Gastroesophageal sphincter (tissue), 4 donors: ENCODE measurements at places on chromosomes 16 and 17. TPM values are rescaled to one million over a fixed set of nuclear protein-coding genes. Genes with fewer than 3 reads are reported as not detected.

- no peak overlapping the region for H3K27ac ChIP-seq
- no peak overlapping the region for H3K4me3 ChIP-seq
- no peaks in the 10 kb centered on the region for H3K27me3 ChIP-seq
- no peaks in the 10 kb centered on the region for H3K4me1 ChIP-seq
- H3K36me3 ChIP-seq, result peaks cover 56% of the 10 kb centered on the region
These were observed 2.1 kb downstream of the CSNK2A2 start for GRCh38 chr16:58195771-58196170.

Gene TP53TG3
- not detected for total RNA-seq

DNA sequence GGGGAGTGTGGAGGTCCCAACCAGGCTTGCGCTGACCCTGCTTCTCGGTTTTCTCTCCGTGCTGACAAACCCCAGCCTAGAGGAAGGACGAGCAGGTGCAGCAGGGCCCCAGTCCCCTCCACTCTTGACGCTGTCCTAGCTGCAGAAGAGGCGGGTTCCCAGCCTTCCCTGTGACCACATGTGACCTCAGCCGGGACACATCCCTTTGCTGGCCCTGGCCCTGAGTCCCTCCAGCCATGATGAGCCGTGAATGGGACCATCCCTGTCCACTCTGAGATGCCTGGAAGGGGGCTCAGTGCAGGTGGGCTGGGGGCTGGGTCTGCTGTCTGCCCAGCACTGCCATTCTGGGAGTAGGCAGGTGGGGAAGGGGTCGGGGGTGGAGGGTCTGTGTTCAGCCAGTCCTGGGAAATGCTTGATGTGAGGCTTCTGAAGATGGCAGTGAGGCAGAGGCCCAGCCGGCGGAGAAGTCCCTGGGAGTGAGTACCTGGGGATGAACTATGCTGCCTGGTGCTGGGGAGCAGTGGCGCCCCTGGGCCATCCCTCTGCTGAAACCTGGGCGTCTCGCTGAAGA, 1.9 kb upstream of the TUBB3 start:
- no peaks in the 10 kb centered on the region for H3K36me3 ChIP-seq
- ATAC-seq, result no peak
- H3K27ac ChIP-seq, result peak overlapping the region; percentile 87
- H3K4me3 ChIP-seq, result no peak overlapping the region
- H3K4me1 ChIP-seq, result no peaks in the 10 kb centered on the region

Gene MILR1
- 10.1 TPM for total RNA-seq

GRCh38 chr17:38533866-38534497, 71.8 kb downstream of the SRCIN1 start:
- ATAC-seq, result no peak
- H3K27ac ChIP-seq, result no peak overlapping the region
- H3K4me1 ChIP-seq, result no peaks in the 10 kb centered on the region
- H3K4me3 ChIP-seq, result no peak overlapping the region
- peaks cover 87% of the 10 kb centered on the region for H3K27me3 ChIP-seq
- no peaks in the 10 kb centered on the region for H3K36me3 ChIP-seq

DNA sequence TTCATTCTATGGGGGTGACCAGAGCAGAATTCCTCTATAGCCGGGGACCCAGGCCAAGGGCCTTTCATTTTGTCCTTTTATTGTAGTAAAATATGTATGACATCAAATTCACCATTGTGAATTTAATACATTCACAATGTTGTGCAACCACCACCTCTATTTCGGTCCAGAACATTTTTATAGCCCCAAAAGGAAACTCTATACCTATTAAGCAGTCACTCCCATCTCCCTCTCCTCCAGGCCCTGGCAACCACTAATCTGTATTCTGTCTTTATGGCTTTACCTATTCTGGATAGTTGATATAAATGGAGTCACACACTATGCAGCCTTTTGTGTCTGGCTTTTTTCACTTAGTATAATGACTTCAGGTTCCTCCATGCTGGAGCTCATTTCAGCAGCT, 9.7 kb upstream of the TNS4 start:
- ATAC-seq, result no peak
- H3K27ac ChIP-seq, result no peak overlapping the region
- no peaks in the 10 kb centered on the region for H3K4me1 ChIP-seq
- H3K4me3 ChIP-seq, result no peak overlapping the region
- H3K27me3 ChIP-seq, result no peaks in the 10 kb centered on the region

GRCh38 chr17:44307387-44308186, 814 bp upstream of the RUNDC3A start:
- peak overlapping the region; percentile 57 for H3K4me3 ChIP-seq
- peak; percentile 75 for ATAC-seq
- H3K27ac ChIP-seq, result peak overlapping the region; percentile 72
- no peaks in the 10 kb centered on the region for H3K36me3 ChIP-seq

Gene GALR2
- total RNA-seq, result not detected

Gene CLEC10A
- total RNA-seq, result 25.6 TPM

DNA sequence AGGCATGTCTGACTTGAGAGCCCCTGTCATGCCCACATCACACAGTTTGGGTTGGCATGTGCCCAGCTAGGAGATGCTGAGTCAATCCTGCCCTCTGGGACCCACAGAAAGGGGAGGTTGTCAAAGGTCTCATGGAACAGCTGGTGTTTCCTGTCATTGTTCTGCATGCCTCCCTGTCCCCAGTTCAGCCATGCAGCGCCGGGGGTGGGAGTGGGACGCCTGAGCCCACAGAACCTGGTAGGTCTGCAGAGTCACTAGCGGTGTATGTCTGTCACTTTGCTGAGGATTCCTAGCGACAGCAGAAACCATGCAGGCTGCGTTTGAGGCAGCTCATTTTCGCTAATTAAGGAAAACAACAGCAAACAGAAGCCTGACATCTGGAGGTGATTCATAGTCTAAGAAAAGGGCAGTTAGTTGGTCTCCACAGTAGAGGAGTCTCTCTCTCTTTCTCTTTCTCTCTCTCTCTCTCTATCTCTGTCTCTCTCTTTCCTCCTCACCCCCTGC, 19.6 kb upstream of the CCL1 start:
- H3K4me1 ChIP-seq, result no peaks in the 10 kb centered on the region
- H3K4me3 ChIP-seq, result no peak overlapping the region
- peaks cover 14% of the 10 kb centered on the region for H3K27me3 ChIP-seq
- H3K36me3 ChIP-seq, result no peaks in the 10 kb centered on the region

Gene CORO6
- total RNA-seq, result 42.9 TPM

GRCh38 chr16:89294486-89294885, 77.0 kb downstream of the ZNF778 start:
- no peak overlapping the region for H3K4me3 ChIP-seq
- ATAC-seq, result no peak
- no peaks in the 10 kb centered on the region for H3K27me3 ChIP-seq

GRCh38 chr16:85296859-85297660, 184.8 kb upstream of the CIBAR2 start:
- no peak overlapping the region for H3K4me3 ChIP-seq
- ATAC-seq, result peak; percentile 48
- H3K27ac ChIP-seq, result no peak overlapping the region
- no peaks in the 10 kb centered on the region for H3K27me3 ChIP-seq
- no peaks in the 10 kb centered on the region for H3K36me3 ChIP-seq
- peaks cover 18% of the 10 kb centered on the region for H3K4me1 ChIP-seq
